Inflammatory macrophage treated with lipopolysaccharide for 4 hours (primary cell): ENCODE measurements at places on chromosomes 11 and 22.

GRCh38 chr22:42431401-42432019 is 693 bp downstream of the NFAM1 start:
- DNase-seq: no peak

DNA sequence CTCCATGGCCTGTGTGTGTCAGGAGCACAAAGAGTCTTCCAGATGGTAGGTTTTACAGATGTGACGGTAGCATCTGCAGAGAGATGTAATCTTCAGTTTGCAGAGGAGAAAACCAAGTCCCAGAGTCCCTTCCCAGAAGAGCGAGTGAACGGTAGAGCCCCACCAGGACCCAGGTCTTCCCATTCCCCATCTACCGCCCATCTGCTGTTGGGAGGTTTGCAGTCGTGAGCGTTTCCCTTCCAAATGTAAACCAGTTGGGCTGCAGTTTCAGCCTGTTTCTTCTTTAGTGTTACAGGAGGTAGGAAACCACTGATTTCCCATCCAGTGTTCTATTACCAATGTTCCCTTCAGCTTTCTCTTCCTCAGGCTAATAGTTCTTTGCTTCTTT is 24.0 kb downstream of the PANX1 start:
- DNase-seq: no peak

- DNase-seq: no peak
Measured at GRCh38 chr11:23974601-23975000, 522.3 kb upstream of the LUZP2 start.

- no peak for DNase-seq
Measured at GRCh38 chr11:40241524-40242051, 1217.9 kb downstream of the LRRC4C start.

DNA sequence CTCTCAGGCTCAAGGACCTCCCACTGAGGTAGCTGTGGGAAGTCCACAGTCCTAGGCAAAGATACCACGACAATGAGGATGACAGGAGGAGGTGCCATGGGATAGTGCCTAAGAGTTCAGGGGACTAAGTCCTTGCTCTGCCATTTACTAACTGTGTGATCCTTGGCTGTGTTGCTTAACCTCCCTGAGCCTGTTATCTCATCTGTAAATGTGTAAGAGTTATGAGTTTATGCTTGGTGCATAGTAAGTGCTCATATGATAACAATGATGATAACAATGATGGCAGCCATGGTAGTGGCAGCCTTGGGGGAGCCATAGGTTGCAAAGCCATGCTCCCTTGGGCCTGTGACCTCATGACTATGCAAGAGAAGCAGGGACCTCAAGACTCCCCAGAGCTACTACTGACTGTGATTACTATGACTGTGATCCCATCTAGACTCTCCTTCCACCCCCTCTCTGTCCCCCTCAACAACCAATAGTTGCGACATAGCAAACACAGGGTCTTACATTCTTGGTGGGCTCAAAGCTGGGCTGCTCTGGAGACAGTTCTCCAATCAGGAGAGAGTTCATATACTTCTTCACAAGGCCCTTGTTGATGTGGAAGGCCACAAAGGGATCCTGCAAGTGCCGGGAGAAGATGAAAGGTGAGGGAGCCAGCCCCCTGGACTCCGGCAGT is 3.9 kb downstream of the FADS1 start:
- DNase-seq: no peak

- DNase-seq: peak; percentile 44
Measured at GRCh38 chr11:79493555-79494171, 52.8 kb upstream of the TENM4 start.

DNA sequence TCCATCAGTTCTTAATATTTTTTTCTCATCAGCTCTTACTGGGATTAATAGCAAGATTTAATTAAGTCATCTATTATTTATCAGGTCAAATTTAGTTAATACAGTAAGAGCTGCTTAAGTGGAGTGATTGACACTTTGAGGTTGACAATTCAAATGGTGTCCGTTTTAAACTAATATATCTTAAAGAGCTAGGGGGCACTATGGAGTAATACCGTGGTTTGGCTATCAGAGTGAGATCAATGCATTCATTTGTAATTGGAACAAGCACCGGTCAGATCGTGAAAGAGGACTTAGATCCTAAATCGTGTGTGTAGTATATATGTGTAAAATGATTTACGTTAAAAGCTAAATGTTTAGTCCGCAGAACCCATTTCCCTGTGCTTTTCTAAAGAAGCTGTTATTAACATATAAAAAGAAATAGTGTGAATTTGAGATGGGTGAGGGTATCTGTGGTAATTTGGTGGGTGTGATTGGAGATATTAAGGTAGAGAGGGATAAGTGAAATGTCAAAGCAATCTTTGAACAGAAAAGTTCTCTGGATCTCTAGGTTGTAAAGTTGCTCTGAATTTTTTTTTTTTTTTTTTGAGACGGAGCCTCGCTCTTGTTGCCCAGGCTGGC is 2.3 kb downstream of the SIK2 start:
- peak; percentile 61 for DNase-seq

GRCh38 chr22:26798462-26799065 is 141.2 kb downstream of the MIAT start:
- DNase-seq: no peak

GRCh38 chr11:10322830-10323792 is 18.2 kb downstream of the ADM start:
- peak; percentile 82 for DNase-seq

DNA sequence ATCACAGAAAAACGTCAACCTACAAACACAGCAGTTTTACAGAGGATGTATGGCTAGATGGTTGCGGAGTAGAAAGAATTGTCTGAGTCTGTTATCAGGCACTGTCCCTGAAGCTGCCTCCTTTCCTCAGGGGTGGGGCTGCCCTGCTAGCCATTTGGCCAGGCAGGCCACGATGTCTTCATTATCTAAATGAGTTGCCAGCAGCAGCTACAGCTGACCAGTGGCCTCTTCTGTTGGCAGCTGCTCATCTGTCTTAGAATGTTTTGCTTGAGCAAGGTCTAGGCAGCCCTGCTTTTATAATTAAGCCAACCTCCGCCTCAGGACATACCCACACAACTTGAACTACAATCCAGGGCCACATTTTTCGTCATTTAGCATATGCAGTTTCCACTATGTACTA is 17.5 kb downstream of the SLC6A5 start:
- DNase-seq: no peak

GRCh38 chr11:75507571-75507970 is 18.2 kb downstream of the GDPD5 start:
- DNase-seq: no peak

GRCh38 chr22:20173246-20173645 is 22.4 kb upstream of the CCDC188 start:
- DNase-seq: no peak

GRCh38 chr11:31509429-31510345 is at the start of the genes ELP4 and IMMP1L:
Gene ELP4, plus strand, starts transcription at chr11:31509767. Its CDS starts 18 bp downstream, at chr11:31509785.
Gene IMMP1L, minus strand, starts transcription at chr11:31509622. Its CDS starts 46,346 bp downstream, at chr11:31463276.
- peak; percentile 97 for DNase-seq

DNA sequence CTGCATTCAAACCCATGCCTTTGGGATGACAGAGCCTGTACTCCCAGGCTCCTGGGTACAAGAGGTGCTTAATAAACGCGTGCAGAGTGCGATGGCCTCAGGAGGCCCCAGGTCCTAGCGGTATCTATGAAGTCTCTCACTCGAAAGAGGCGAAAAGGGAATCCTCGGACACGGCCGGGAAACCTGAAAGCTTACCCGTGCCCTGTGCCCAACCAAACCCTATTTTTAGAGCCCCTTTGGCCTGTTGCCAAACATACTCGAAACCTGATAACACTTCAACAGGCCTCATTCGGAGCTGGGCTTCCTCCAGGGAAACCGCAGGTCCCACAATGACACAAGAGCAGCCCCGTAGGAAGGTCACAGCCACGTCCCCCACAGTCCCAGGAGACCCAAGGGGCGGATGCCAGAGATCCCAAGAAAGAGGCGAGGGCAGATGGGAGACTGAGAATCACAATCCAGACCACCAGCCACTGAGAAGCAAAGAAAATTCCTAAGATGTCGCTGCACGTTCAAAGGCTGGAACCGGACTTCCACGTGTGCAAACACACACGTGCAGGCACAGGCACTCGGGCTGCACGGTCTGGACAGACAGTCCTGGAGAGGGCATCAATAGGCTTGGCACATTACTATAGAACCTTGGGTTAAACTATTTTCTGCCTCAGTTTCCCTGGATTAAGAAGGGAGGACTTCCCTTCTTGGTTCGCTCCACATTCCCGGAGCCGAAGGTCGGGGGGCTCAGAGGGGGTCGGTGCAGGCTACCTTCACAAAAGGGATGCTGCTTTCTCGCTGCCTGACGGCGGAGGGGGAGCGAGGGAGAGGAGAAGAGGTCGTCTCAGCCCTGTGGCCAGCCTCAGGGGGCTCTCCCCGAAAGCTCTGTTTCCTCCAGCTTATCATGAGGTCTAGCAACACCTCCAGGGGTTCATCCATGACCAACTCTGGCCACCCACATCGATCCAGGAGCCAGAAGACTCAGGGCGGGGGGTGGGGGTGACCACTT is 8.2 kb downstream of the PDGFB start:
- no peak for DNase-seq
